ENCODE measurements at places on chromosomes 1 and 21. TPM values are rescaled to one million over a fixed set of nuclear protein-coding genes. Genes with fewer than 3 reads are reported as not detected.

CATSPERE gene
- 0.26 TPM for total RNA-seq

PIGC gene
- total RNA-seq, result 16.5 TPM

LCE3D gene
- total RNA-seq, result not detected

RNF220 gene
- 85.4 TPM for total RNA-seq

DNA sequence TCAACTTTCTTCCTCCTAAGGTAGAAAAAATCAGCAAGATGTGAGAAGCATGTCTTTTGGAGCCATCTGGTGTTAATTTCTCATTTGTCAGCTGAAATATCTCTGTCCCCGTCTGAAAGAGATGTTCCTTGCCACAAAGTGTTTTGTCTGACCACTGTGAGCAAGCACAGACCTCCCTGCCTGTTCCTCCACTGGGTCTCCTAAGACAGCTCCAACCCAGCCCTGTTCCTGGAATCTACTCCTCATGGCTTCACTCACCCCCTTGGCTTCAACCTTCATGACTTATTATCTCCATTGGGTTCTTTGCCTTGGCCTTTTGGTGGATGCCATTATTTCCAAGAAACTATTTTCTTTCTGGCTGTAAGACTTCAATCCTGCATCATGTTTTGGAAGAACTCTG, 65.7 kb upstream of the CACHD1 start:
- H3K4me1 ChIP-seq, result no peaks in the 10 kb centered on the region
- H3K4me3 ChIP-seq, result no peak overlapping the region
- no peaks in the 10 kb centered on the region for H3K36me3 ChIP-seq
- H3K27me3 ChIP-seq, result no peaks in the 10 kb centered on the region
- H3K27ac ChIP-seq, result no peak overlapping the region
- DNase-seq, result no peak

- no peak for DNase-seq
- H3K36me3 ChIP-seq, result no peaks in the 10 kb centered on the region
- H3K4me1 ChIP-seq, result peaks cover 12% of the 10 kb centered on the region
- no peaks in the 10 kb centered on the region for H3K27me3 ChIP-seq
These were observed 40.5 kb upstream of the ZNF326 start for GRCh38 chr1:89954401-89954800.

DNA sequence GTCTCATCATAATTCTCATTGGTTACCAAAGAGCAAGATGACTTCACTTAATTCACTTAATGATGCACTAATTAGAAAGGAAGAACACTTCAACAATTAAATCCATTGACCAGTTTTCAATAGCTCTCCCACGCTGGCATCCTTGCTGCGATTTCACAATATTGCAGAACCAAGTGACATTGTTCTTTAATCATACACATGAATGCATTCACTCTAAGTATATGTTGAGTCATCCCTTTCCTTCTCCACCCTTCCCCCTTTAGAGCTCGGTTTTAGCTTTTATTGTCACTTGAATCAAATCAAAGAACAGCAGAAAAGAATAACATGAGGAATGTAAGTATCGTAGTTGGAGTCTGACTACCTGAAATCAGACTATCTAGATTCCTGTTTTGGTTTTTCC, 233.6 kb upstream of the FMN2 start:
- H3K4me1 ChIP-seq, result peaks cover 15% of the 10 kb centered on the region
- H3K4me3 ChIP-seq, result no peak overlapping the region
- no peaks in the 10 kb centered on the region for H3K36me3 ChIP-seq
- H3K27me3 ChIP-seq, result no peaks in the 10 kb centered on the region

DNA sequence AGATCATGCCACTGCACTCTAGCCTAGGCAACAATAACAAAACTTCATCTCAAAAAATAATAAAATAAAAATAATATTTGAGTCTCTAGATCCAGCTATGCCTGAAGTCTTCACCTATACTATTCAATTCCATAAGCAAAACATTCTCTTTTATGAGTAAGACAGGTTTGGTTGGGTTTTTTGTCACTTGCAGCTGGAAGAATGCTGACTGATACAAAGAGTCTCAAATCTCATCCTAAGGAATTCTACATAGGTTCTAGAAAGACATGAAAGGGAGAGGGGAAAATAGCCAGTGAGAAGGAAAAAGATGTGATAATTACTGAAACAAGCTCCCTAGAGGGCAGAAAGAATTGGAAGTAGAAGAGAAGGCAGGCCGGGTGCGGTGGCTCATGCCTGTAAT, 30.4 kb upstream of the MED18 start:
- no peaks in the 10 kb centered on the region for H3K36me3 ChIP-seq
- no peaks in the 10 kb centered on the region for H3K27me3 ChIP-seq
- H3K4me3 ChIP-seq, result no peak overlapping the region
- peaks cover 18% of the 10 kb centered on the region for H3K4me1 ChIP-seq
- DNase-seq, result no peak

DNA sequence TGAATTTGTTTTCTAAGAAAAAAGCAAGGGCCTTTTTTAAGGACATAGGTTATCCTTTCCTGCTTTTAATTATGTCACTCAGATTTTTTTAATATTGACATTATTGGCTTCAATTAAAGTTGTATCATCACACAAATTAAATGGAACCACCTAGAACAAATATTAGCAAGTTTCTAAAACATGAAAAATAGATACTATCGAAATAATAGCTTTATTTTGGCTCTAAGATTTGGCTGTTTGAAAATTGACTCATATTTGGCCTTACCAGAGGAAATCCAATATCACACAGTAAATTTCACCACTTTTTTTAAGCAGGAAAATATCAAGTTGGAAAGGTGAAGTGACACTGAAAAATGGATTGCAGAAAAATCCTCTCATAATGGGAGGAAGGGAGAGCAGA, 9.2 kb downstream of the DNASE2B start:
- H3K4me1 ChIP-seq, result peaks cover 27% of the 10 kb centered on the region
- no peaks in the 10 kb centered on the region for H3K27me3 ChIP-seq
- H3K36me3 ChIP-seq, result no peaks in the 10 kb centered on the region
- no peak for DNase-seq
- no peak overlapping the region for H3K27ac ChIP-seq
- no peak overlapping the region for H3K4me3 ChIP-seq

DNA sequence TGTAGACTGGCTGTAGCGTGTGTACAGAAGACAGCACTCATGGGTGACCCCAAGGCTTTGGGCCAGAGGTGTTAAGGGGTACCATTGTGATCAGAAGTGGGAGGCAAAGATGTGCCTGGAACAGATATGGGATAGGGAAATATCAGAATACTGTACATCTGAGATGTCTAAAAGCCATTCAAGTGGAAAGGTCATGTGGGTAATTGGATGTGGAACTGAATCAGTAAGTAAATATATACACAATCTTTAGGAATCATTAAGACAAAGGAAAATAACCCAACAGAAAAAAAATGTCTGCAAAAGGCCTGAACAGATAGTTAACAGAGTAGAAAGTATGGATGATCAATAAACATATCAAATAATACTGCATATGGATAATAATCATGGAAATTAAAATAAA, 26.5 kb downstream of the OR13G1 start:
- H3K27me3 ChIP-seq, result no peaks in the 10 kb centered on the region
- H3K4me3 ChIP-seq, result no peak overlapping the region
- no peak for DNase-seq

- no peaks in the 10 kb centered on the region for H3K27me3 ChIP-seq
- no peak overlapping the region for H3K27ac ChIP-seq
- DNase-seq, result no peak
- no peaks in the 10 kb centered on the region for H3K36me3 ChIP-seq
These were observed 63.1 kb upstream of the HIVEP3 start for GRCh38 chr1:41981796-41982195.

- no peaks in the 10 kb centered on the region for H3K27me3 ChIP-seq
- H3K4me3 ChIP-seq, result no peak overlapping the region
- no peak overlapping the region for H3K27ac ChIP-seq
- DNase-seq, result no peak
- H3K36me3 ChIP-seq, result no peaks in the 10 kb centered on the region
- no peaks in the 10 kb centered on the region for H3K4me1 ChIP-seq
These were observed 75.2 kb downstream of the GLIS1 start for GRCh38 chr1:53663529-53664300.

DNA sequence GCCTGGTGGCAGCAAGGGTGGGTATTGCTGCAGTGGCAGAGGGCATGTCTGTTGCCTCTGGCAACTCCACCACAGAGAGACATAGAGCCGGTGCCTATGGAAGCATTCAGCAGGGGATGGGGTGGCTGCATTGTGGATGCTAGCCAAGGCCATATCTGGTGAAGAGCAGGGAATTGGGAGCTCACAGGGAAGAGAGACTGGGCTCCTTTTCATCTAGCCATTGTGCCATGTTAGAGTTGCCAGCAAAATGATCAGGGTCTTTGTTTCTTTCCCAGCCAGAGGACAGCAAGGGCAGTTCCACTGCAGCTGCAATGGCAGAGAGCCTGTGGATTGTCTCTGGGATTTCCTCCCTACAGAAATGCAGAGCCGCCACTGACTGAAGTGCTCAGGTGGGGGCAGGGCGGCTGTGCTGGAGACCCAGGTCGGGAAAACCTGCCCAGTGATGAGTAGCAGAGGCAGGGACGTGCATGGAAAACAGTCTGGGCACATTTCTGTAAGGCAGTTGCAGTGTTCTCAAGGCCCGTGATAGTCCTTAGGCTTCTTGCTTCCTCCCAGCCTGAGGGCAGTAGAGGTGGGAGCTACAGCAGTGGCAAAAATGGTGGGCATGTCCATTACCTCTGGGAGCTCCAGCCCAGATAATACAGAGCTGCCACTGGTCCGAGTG, 40.2 kb upstream of the CYP4X1 start:
- no peak for DNase-seq
- H3K36me3 ChIP-seq, result no peaks in the 10 kb centered on the region
- no peak overlapping the region for H3K27ac ChIP-seq
- no peaks in the 10 kb centered on the region for H3K4me1 ChIP-seq
- no peaks in the 10 kb centered on the region for H3K27me3 ChIP-seq

GRCh38 chr1:229024528-229025130, 246.3 kb upstream of the RAB4A start:
- H3K27me3 ChIP-seq, result no peaks in the 10 kb centered on the region
- H3K36me3 ChIP-seq, result no peaks in the 10 kb centered on the region
- no peak overlapping the region for H3K27ac ChIP-seq
- no peak overlapping the region for H3K4me3 ChIP-seq
- DNase-seq, result peak; percentile 27

DNA sequence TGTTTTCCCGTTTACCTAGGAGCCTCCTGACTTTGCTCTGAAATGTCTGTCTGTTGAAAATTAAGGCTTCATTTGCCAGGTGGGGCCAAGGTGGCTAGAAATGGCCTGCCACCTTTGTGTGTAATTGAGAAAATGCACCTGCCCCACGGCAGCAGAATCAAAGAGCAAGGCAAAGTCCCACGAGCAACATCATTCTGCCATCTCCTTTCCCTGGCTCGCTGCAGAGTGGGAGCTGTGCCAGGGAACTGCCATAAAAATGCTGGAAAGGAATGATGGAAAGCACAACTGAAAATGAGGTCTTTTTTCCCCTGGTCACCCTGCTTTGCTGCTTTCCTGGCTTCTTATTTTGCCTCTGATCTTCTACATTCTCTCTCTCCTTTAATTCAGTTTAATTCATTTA, 5.5 kb upstream of the OLFML2B start:
- DNase-seq, result no peak
- H3K4me3 ChIP-seq, result no peak overlapping the region
- no peaks in the 10 kb centered on the region for H3K36me3 ChIP-seq
- peaks cover 5% of the 10 kb centered on the region for H3K4me1 ChIP-seq

GRCh38 chr1:185449378-185450059, 132.5 kb upstream of the IVNS1ABP start:
- no peaks in the 10 kb centered on the region for H3K27me3 ChIP-seq
- no peaks in the 10 kb centered on the region for H3K36me3 ChIP-seq
- no peaks in the 10 kb centered on the region for H3K4me1 ChIP-seq
- H3K4me3 ChIP-seq, result no peak overlapping the region
- H3K27ac ChIP-seq, result no peak overlapping the region
- DNase-seq, result no peak

GRCh38 chr1:168966217-168966616, 140.3 kb upstream of the ATP1B1 start:
- H3K27me3 ChIP-seq, result no peaks in the 10 kb centered on the region
- no peaks in the 10 kb centered on the region for H3K36me3 ChIP-seq
- no peak overlapping the region for H3K4me3 ChIP-seq
- H3K27ac ChIP-seq, result no peak overlapping the region
- H3K4me1 ChIP-seq, result no peaks in the 10 kb centered on the region
- DNase-seq, result no peak

- no peaks in the 10 kb centered on the region for H3K4me1 ChIP-seq
- DNase-seq, result no peak
- no peaks in the 10 kb centered on the region for H3K27me3 ChIP-seq
- no peaks in the 10 kb centered on the region for H3K36me3 ChIP-seq
These were observed 64.2 kb downstream of the PIK3CD start for GRCh38 chr1:9715536-9716226.

DNA sequence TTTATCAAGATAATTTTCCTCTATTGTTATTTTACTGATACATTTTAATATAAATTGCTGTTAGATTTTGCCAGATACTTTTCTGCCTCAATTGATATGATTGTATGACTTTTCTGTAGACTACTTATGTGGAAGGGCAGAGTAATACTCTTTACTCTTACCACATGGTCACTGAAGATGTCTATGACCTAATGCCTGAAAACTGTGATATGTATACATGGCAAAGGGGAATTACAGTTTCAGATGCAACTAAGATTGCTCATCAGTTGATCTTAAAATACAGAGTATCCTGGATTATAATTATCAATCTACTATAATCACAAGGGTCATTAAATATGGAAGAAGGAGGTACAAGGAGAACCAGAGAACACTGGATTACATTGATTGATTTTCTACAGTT, 1528.0 kb downstream of the BRINP3 start:
- H3K27ac ChIP-seq, result no peak overlapping the region
- no peaks in the 10 kb centered on the region for H3K27me3 ChIP-seq
- no peak overlapping the region for H3K4me3 ChIP-seq
- no peaks in the 10 kb centered on the region for H3K36me3 ChIP-seq
- no peak for DNase-seq

DNA sequence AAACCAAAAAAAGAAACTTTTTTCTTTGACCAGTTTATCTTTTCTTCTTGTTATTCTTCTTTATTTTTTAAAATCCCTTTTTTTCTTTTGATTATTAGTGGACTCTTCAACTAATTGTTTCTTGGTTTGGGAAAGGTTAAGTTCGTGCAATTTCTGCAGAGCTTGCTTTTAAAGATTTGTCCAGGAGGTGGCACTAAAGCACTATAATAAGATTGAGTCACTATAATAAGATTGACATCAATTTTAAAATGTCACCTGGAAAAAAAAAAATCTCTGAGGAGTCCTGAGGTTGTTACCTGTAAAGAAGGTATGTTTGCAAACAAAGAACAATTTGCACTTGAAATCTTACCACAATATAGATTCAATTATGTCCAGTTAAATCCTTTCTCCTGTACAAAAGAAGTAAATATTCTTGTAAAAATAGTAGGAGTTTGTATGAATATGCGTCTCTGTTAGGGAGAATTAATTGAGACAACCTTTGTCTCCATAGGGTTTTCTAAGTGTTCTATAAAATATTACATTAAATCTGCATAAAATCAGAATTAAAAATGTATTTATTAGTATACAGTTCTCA, 166.7 kb downstream of the ADGRL4 start:
- H3K4me1 ChIP-seq, result peaks cover 5% of the 10 kb centered on the region
- H3K36me3 ChIP-seq, result no peaks in the 10 kb centered on the region
- no peaks in the 10 kb centered on the region for H3K27me3 ChIP-seq
- no peak overlapping the region for H3K4me3 ChIP-seq
- DNase-seq, result peak; percentile 38
- no peak overlapping the region for H3K27ac ChIP-seq

- no peaks in the 10 kb centered on the region for H3K4me1 ChIP-seq
- H3K36me3 ChIP-seq, result no peaks in the 10 kb centered on the region
- DNase-seq, result no peak
- no peak overlapping the region for H3K27ac ChIP-seq
These were observed 40.8 kb upstream of the MPZL1 start for GRCh38 chr1:167681024-167681423.
